ENCODE measurements at places on chromosomes 7 and 10.

- DNase-seq, result no peak
These were observed 265.6 kb downstream of the CCDC3 start for GRCh38 chr10:12735843-12736462.

GRCh38 chr10:89633484-89633883, 11.6 kb downstream of the PANK1 start:
- no peak for DNase-seq

- DNase-seq, result no peak
These were observed 857.9 kb downstream of the TYW1 start for GRCh38 chr7:67854221-67855178.

- DNase-seq, result peak; percentile 82
These were observed 24.3 kb upstream of the ZRANB1 start for GRCh38 chr10:124917428-124918190.

DNA sequence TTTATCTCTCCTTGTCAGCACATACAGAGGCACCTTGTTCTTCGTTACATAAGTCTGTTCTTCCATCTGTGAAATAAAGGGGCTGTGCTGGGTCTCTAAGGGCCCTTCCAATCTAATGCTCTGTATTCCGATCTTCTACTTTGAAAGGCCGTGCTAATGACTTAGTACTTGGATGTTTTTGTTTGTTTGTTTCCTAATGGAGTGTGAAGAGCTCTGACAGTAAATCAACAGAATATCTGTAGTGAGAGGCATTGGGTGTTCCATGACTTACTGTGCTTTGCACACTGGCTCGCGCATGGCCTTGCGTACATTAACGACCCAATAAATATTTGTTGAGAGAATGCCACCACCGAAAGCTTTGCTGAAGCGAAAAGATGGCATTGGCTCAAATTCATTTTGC, 162.1 kb downstream of the CHN2 start:
- DNase-seq, result no peak

DNA sequence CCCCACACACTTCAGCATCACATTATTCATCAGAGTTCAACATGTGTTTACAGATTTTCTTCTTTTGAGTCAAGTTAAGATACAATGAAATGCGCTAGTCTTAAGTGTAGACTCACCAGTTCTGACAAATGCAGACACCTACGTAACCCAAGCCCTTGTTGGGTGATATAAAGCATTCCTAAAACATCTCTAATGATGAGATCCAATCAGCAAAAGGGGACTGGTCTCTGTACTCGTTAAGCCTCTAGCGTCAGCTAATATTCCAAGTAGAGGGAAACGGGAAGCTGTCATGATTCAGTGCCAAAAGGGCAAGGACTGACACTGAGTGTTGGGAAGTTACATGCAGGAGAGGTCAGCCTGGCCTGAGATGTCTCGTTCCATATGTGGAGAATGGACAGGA, 38.7 kb upstream of the TRIL start:
- DNase-seq, result no peak
